ENCODE measurements at places on chromosomes 3 and 15.

DNA sequence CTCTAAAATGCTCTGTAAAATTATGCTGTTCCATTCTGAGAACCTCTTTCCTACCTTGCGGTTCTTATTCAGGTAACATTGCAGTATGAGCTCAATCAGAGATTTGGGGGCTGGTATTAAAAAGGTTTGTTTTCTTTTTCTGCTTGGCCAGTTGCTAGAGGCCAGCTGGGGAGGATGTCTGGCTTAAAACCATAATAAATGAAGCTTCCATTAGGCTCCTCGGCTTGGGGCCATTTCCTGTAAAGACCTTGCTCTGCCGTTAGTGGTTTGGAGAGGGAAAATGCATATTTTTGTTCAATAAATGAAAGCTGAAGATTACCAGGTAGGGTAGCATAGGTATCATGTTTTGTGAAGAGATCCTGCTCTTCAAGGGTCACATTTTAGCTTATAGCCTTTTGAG is 55.2 kb downstream of the MCTP2 start:
- DNase-seq, result no peak

DNA sequence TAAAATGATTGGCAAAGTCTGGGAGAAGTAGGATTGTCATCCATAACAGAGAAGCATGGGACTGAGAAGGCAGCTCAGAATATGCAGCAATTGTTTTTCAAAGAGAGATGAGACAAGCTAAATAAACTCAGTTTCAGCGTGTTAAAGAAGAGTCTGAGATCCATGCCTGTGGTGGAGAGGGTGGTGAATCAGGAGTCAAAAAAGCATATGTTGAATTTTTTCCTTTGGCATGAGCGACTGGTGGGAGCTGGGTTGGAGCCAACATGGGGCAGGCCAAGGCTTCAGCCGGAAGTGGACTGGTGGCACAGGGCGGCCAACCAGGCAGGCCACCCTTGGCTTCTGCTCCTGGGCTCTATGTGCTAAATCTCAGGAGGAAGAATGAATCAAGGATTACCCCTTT is 102.0 kb downstream of the SST start:
- DNase-seq, result no peak

DNA sequence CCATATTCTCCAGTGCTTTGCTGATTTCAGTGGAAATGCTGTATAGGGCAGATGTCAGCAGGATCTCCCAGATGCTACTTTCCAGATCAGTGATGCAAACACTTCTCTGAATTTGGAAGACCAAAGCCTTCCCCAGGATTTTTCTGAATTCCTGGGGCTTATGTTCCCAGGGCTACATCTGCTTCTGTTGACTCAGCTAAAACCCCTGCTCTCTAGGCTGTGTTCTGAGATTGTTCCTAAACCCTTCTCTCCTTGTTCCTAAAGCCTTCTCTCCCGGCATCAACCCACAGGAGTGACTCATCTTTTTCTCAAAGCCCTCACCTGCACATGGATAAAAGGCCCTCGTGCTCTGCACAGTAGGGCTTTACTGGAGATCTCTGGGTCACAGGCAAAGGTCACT is 35.5 kb downstream of the FAH start:
- no peak for DNase-seq

DNA sequence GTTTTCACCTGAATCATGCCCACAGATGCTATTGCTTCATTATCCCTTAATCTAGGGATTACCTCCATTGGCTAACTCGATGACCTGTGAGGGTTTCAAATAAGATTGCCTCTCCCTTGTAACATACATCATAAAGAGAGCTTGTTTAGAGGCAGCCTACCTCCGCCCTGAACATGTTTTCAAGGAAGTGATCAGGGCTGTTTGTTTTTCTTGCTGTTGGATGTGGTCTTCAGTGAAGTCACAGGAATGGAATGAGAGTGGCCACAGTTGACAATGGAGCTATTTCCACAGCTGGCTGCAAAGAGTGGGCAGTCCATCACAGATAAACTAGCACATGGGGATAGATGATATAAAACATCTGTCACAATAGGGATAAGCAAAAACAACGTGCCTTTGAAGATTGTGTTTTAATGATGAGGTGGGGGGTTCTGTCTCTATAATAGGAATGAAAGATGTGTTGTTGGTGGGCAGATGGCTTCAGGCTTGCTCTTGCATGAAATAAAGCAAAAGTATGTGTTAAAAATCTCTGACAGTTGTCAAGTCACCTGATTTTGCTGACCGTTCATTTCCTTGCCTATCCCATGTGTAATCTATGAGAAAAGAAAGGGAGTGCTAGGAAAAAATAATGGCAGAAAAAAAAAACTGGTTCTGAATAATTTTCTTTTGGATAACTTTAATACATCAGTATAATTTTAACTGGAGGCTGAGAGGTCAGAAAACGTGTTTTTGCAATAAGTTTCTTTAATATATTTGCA is 642.3 kb downstream of the RBMS3 start:
- DNase-seq, result no peak

GRCh38 chr15:42621996-42622925 is 46.9 kb downstream of the STARD9 start:
- DNase-seq, result no peak

- no peak for DNase-seq
Measured at GRCh38 chr15:73200339-73200738, 148.1 kb downstream of the NEO1 start.

- DNase-seq, result no peak
Measured at GRCh38 chr3:32596909-32597369, 26.3 kb upstream of the DYNC1LI1 start.

DNA sequence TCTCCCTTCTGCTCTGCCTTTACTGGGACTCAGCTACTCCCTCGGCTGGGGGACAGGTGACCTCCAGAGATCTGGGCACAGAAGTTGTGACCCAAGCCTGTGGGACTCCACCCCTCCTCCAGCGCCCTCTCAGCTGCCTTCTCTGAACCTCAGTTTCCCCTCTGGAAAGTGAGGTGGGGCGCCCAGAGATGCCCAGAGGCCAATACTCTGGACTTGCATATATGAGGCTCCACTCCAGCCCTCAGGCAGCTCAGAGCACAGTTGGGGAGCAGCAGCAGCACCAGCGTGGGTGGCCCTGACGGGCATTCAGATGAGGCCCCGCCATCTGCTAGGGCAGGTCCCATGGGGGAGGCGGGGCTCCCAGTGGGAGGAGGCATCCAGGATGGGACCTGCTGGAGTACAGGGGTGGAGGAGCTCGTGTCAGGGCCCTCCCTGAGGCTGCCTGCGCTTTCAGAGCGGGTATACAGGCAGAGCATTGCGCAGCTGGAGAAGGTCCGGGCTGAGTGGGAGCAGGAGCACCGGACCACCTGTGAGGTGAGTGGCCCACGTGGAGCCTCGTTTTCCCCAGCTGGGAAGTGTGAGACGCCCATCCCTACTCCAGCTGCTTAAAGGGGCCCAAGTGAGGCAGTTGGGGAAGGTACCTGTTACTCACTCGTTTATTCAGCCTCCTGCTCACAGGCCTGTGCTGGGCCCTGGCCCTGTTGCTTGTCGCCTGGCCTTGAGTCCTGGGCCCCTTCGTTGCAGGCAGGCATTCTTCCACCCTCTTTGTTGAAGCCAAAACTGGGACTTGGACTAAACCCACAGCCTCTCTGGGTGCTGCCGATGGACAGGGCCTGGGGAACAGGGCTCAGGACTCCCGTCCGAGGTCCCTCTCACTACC is 35.4 kb downstream of the PSTPIP1 start:
- no peak for DNase-seq
